Activated B cell treated with CpG ODN at 0.5 μM for 24 hours (primary cell): ENCODE measurements at places on chromosomes 16 and 17. TPM values are rescaled to one million over a fixed set of nuclear protein-coding genes. Genes with fewer than 3 reads are reported as not detected.

The ATAD5 gene
- total RNA-seq = 6.6 and 8.7 TPM in 2 replicates

DNA sequence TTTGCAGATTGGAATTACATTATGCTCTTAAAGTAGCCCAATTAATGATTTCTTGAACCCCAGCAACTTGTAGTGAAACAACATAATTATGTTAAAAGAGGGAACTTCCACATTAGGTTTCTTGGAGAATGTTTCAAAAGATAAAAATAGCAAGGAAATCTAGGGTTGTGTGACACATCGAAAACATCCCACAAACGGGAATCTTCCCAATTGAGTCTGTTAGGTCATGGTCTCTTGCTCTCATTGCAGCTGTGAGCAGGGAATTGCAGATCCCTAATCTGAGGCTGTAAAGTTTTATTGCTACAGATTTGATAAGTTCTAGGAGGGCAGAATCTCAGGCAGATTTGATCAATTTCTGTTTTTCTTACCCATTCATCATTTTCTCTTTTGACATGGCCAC, 6.7 kb upstream of the LPO start:
- H3K36me3 ChIP-seq = no peaks in the 10 kb centered on the region
- no peak overlapping the region for H3K4me3 ChIP-seq
- H3K27ac ChIP-seq = peak overlapping the region; percentile 90

- no peak overlapping the region for H3K4me3 ChIP-seq
- no peak for DNase-seq
- H3K27ac ChIP-seq = no peak overlapping the region
Measured at GRCh38 chr17:41434005-41434404, 6.8 kb downstream of the KRT38 start.

GRCh38 chr17:77178563-77178962, 37.8 kb downstream of the SEC14L1 start:
- H3K27ac ChIP-seq = no peak overlapping the region
- DNase-seq = no peak
- H3K4me1 ChIP-seq = peaks cover 34% of the 10 kb centered on the region
- H3K27me3 ChIP-seq = no peaks in the 10 kb centered on the region

- no peak overlapping the region for H3K27ac ChIP-seq
- DNase-seq = no peak
- no peaks in the 10 kb centered on the region for H3K27me3 ChIP-seq
- peaks cover 24% of the 10 kb centered on the region for H3K4me1 ChIP-seq
Measured at GRCh38 chr17:80880648-80880985, 111.0 kb upstream of the CHMP6 start.

The APOBR gene
- total RNA-seq = 2.9 and 3.2 TPM in 2 replicates

- peak; percentile 52 for DNase-seq
- no peaks in the 10 kb centered on the region for H3K27me3 ChIP-seq
- H3K27ac ChIP-seq = peak overlapping the region; percentile 69
- peak overlapping the region; percentile 84 for H3K4me3 ChIP-seq
- peaks cover 40% of the 10 kb centered on the region for H3K4me1 ChIP-seq
- H3K36me3 ChIP-seq = no peaks in the 10 kb centered on the region
Measured at GRCh38 chr17:47694581-47695428, 844 bp downstream of the TBKBP1 start.

GRCh38 chr16:78552106-78552675, 452.7 kb downstream of the WWOX start:
- H3K36me3 ChIP-seq = no peaks in the 10 kb centered on the region
- no peak overlapping the region for H3K4me3 ChIP-seq
- H3K4me1 ChIP-seq = no peaks in the 10 kb centered on the region
- no peaks in the 10 kb centered on the region for H3K27me3 ChIP-seq

DNA sequence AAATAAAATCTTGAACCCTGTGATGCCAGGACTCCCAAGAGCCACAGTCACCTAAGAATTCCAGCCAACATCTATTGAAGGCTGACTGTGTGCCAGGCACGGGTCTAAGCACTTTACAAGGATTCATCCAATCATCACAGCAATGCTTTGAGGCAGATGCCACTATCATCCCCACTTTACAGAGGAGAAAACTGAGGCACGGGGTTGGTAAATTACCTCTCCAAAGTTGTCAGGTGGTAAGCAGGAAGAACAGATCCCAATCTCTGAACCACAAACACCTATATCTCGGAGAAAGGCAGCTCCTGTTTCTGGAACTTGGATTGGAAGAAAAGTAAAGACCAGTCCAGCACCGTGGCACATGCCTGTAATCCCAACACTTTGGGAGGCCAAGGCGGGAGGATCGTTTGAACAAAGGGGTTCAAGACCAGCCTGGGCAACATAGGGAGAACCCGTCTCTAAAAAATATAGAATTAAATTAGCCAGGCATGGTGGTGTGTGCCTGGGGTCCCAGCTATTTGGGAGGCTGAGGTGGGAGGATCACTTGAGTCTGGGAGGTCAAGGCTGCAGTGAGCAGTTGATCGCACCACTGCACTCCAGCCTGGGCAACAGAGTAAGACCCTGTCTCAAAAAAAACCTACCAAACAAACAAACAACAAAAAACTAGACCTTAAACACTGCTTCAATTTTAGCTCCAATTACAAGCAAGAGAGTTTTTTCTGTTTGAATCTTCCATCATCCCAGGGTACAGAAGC, 60.7 kb upstream of the SIAH1 start:
- peaks cover 3% of the 10 kb centered on the region for H3K4me1 ChIP-seq
- H3K4me3 ChIP-seq = no peak overlapping the region
- no peak for DNase-seq
- H3K27me3 ChIP-seq = no peaks in the 10 kb centered on the region
- H3K36me3 ChIP-seq = no peaks in the 10 kb centered on the region

- H3K36me3 ChIP-seq = peaks cover 7% of the 10 kb centered on the region
- H3K27ac ChIP-seq = peak overlapping the region; percentile 50
- no peak for DNase-seq
- peak overlapping the region; percentile 35 for H3K4me3 ChIP-seq
- peaks cover 46% of the 10 kb centered on the region for H3K4me1 ChIP-seq
- H3K27me3 ChIP-seq = no peaks in the 10 kb centered on the region
Measured at GRCh38 chr17:57422574-57423164, 166.3 kb downstream of the MSI2 start.

The TAT gene
- total RNA-seq = not detected in 2 replicates

- H3K4me3 ChIP-seq = peak overlapping the region; percentile 86
- H3K27ac ChIP-seq = peak overlapping the region; percentile 70
- peaks cover 31% of the 10 kb centered on the region for H3K36me3 ChIP-seq
- H3K4me1 ChIP-seq = peaks cover 19% of the 10 kb centered on the region
- DNase-seq = peak; percentile 49
Measured at GRCh38 chr17:50479522-50480141, 972 bp downstream of the RSAD1 start.

DNA sequence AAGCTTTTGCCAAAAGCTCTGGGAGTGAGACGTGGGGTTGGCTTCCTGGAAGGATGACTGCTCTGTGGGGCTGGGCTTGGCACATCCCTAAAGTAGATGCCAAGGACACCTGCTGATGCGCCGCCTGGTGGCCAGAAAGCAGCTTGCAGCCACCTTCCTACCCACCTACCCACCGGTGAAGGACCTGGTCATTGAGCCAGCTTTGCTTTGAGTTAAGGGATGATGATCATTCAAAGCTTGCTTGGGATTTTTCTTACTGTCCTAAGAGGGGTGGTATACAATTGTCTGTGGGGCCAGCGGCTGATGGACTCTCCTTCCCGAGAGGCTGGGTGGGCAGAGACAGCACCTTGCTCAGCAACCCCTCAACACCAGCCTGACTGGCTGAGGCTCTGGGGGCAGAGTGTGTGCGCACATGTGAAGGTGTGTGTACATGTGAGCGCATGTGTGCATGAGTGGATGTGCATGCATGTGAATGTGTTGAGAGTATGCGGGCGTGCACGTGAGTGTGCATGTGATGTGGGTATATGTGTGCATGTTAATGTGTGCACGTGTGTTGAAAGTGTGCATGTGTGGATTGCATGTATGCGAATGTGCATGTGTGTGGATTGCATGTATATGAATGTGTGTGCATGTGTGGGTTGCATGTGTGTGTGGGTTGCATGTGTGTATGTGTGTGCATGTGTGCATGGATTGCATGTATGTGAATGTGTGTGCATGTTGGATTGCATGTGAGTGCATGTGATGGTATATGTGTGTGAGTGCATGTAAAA, 18.6 kb downstream of the C1QTNF1 start:
- peak; percentile 53 for DNase-seq
- peaks cover 19% of the 10 kb centered on the region for H3K27me3 ChIP-seq
- H3K4me3 ChIP-seq = no peak overlapping the region
- no peak overlapping the region for H3K27ac ChIP-seq
- no peaks in the 10 kb centered on the region for H3K36me3 ChIP-seq
- H3K4me1 ChIP-seq = no peaks in the 10 kb centered on the region

The ZNF18 gene
- total RNA-seq = 10.1 and 11.8 TPM in 2 replicates

The HBQ1 gene
- not detected in 2 replicates for total RNA-seq

DNA sequence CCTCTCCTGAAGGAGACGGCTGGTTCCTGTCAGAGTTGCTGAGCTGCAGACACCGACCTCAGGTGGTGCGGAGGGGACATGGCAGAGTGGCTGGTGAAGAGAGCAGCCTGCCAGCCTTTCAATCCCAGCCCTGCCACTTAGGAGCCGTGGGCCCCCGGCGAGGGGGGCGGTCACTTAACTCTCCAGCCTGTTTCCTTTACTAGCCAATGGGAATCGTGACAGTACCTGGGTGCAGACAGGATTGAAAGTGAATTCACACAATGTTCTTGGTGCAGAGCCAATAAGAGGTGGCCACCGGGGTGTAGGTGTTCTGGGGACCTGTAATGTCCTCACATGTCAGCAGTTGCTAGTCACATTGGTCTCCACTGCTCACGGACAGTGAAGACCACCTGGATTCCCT, 13.5 kb downstream of the ACE start:
- no peaks in the 10 kb centered on the region for H3K27me3 ChIP-seq
- no peaks in the 10 kb centered on the region for H3K36me3 ChIP-seq
- H3K4me1 ChIP-seq = peaks cover 9% of the 10 kb centered on the region
- no peak for DNase-seq
- H3K4me3 ChIP-seq = no peak overlapping the region

GRCh38 chr17:65314212-65314611, 177.0 kb downstream of the RGS9 start:
- DNase-seq = no peak
- H3K36me3 ChIP-seq = no peaks in the 10 kb centered on the region
- H3K27ac ChIP-seq = no peak overlapping the region

DNA sequence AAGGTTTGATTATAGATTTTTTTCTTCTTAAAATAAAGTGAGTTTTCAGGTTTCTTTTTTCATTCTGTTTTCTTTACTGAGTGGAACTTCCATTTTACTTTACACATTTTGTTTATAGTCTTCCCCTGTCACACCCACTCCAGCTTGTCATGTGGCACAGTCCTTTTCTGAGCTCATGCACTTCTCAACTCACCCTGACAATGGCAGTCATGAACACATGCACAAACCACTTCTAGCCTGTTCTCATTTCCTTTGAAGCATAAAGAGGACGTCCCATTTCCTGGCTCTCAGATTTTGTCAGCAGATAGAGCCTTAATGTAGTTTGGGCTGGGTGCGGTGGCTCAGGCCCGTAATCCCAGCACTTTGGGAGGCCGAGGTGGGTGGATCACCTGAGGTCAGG, 168.0 kb downstream of the AHSP start:
- H3K27me3 ChIP-seq = no peaks in the 10 kb centered on the region
- no peak overlapping the region for H3K4me3 ChIP-seq
- no peak overlapping the region for H3K27ac ChIP-seq

DNA sequence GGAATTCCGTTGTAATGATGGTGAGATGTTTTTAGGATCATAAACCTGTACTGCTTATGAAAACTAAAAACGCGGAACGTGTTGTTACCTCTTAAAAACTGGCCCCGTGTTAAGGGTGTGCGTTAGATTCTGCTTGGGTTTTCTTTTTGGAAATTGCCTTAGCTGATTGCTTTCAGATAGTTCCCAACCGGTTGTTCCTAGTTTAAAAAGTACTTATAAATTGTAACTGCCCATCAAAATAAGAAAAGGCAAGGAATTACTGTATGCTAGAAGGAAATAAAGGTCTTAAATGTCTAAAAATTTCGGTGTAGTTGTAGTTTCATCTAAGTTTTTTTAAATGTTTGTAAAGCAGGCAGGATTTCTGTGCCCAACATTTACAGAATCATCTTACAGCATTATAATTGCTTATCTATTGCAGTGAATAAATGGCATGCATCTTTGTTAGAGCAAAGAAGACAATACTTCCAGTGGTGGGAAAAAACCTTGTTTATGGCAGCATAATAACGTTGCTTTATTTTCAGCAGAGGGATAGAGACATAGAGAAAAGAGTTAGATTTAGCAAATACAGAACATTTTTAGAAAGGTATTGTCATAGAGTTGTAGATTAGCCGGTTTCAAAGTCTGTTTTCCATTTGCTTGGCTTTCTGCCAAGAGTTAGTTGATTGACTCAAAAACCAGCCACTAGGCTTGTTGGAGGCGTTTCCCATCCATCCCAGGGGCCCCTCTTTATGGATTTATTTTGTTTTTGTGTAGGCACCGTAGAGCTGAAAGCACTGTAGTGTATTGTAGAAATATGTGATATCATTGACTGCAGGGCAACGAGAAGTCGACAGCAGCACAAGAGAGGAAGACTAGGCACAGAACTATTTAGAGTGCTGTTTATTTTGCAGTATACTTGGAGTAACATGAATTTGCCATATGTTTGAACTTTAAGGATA, 1.7 kb downstream of the PPM1D start:
- peaks cover 57% of the 10 kb centered on the region for H3K4me1 ChIP-seq
- H3K27me3 ChIP-seq = no peaks in the 10 kb centered on the region
- peaks cover 17% of the 10 kb centered on the region for H3K36me3 ChIP-seq
- H3K27ac ChIP-seq = peak overlapping the region; percentile 84
- peak overlapping the region; percentile 98 for H3K4me3 ChIP-seq
- no peak for DNase-seq

- no peak overlapping the region for H3K27ac ChIP-seq
- H3K4me3 ChIP-seq = no peak overlapping the region
- H3K36me3 ChIP-seq = no peaks in the 10 kb centered on the region
Measured at GRCh38 chr17:54408731-54409130, 491.9 kb upstream of the TOM1L1 start.

DNA sequence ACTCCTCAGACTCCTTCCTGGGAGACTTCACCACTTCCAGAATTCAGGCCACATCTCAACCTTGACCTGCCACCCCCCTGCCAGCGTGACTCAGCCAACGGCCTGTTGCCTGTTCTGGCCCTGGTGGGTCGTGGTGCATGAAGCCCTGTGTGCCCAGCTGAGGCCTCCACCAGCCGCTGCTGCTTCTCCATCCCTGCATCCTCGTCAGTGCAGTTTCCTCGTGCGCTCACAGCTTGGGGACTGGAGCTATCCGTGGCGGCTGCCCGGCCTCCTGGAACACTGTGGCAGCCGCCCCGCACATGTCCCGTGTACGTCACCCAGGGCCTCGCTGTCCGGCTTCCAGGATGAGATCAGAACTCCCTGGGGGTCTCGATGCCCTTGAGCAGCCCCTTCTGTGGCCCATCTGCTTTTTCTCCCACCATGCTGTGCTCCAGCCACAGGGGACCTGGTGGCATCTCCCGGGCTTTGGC, 8.0 kb upstream of the TEDC2 start:
- no peak overlapping the region for H3K27ac ChIP-seq
- H3K4me3 ChIP-seq = no peak overlapping the region
- no peaks in the 10 kb centered on the region for H3K4me1 ChIP-seq
- H3K27me3 ChIP-seq = no peaks in the 10 kb centered on the region
- no peak for DNase-seq
- peaks cover 27% of the 10 kb centered on the region for H3K36me3 ChIP-seq
